Progenitor cell of endocrine pancreas (in vitro differentiated cells): ENCODE measurements at places on chromosomes 7 and 10. TPM values are rescaled to one million over a fixed set of nuclear protein-coding genes. Genes with fewer than 3 reads are reported as not detected.
A peak's percentile ranks its signal among the peaks of the same experiment; 100 is the strongest.

DNA sequence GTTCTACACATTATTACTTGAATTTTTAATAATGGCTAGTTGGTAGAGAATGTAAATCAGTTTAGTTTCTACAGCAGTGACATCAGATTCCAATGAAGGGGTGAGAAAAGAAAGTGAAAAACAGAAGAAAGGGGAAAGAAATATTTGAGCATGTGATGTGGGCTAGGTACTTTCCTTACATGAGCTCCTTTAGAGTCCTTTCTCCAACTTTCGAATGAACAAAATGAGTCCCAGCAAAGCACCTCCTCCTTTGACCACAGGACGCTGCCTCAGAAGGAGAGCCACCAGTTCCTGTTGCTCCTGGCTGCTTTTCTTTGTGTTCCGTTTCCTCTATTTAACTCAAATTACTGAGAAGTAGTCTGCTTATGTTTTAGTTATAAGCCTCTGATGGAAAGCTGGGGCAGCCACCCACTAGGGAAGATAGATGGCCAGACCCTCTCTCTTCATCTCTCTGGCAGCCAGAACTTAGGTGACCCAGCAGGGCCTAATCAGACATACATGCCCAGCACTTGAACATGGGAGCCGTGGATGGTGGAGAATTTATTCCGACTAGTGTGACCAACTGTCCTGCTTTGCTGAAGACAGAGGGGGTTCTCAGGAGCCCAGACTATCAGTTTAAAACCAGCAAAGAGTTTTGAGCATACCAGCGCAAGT is 82.4 kb upstream of the NME8 start:
- H3K4me1 ChIP-seq, result no peaks in the 10 kb centered on the region
- H3K36me3 ChIP-seq, result no peaks in the 10 kb centered on the region
- no peak for DNase-seq

The WASHC2C gene
- 51.8 and 61.0 TPM in 2 replicates for total RNA-seq

- no peaks in the 10 kb centered on the region for H3K36me3 ChIP-seq
- no peaks in the 10 kb centered on the region for H3K4me1 ChIP-seq
- H3K27me3 ChIP-seq, result no peaks in the 10 kb centered on the region
- no peak overlapping the region for H3K4me3 ChIP-seq
- DNase-seq, result no peak
- no peak overlapping the region for H3K27ac ChIP-seq
Measured at GRCh38 chr10:90204956-90205314, 503.5 kb downstream of the KIF20B start.

DNA sequence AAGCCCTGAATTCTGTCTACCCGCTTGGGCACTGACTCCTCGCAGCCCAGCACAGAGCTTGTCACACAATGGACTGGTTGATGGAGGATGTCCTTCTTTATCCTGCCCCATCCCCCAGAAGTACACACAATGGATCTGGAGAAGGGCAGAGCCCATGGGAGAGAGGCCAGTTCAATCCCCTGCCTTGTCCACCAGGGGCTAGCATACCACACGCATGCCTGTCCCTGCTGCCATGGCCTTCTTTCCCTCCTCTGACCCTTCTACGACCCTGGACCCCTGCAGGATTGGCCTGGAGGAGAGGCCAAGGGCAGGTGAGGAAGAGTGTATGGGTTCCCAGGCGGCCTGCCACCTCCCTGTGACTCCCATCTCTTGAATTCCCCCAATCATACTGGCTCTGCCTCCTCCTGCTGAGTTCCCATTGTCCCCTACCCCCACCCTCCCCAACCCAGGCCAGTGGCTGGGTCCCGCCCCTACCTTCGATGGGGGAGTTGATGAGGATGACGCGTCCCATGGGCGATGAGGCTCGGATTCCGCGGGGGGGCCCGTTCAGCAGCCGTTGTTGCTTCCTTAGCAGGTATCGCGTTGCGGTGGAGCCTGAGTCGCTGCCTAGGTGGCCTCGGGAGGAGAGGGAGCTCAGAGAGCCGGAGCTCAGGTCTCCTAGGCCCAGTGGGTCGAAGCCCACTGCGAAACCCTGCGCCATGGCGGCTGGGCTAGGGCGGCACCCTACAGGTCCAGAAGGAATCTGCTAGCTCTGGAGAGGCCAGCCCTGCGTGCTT is 1.2 kb downstream of the PDZD7 start:
- DNase-seq, result no peak
- H3K4me3 ChIP-seq, result no peak overlapping the region
- H3K27me3 ChIP-seq, result peaks cover 54% of the 10 kb centered on the region
- peak overlapping the region; percentile 73 for H3K27ac ChIP-seq

- no peak overlapping the region for H3K27ac ChIP-seq
- peaks cover 6% of the 10 kb centered on the region for H3K4me1 ChIP-seq
- peaks cover 18% of the 10 kb centered on the region for H3K36me3 ChIP-seq
Measured at GRCh38 chr7:94660006-94660405, 4.1 kb upstream of the SGCE start.

The ZNF783 gene
- total RNA-seq, result 17.5 and 18.5 TPM in 2 replicates
